DMS79 (cell line): ENCODE measurements at places on chromosomes 1 and 21.

GRCh38 chr1:245444945-245445344, 290.2 kb downstream of the KIF26B start:
- no peak for DNase-seq

GRCh38 chr1:166258017-166258416, 91.2 kb upstream of the FAM78B start:
- DNase-seq: no peak

GRCh38 chr1:40477678-40478053, 576 bp downstream of the ZFP69 start:
- DNase-seq: no peak

GRCh38 chr21:31410499-31411131, 66.6 kb upstream of the TIAM1 start:
- no peak for DNase-seq

GRCh38 chr1:3746389-3746829, 5.8 kb upstream of the CCDC27 start:
- no peak for DNase-seq
